ENCODE measurements at places on chromosomes 5 and 9. TPM values are rescaled to one million over a fixed set of nuclear protein-coding genes. Genes with fewer than 3 reads are reported as not detected.

RASGRF2 gene
- polyA plus RNA-seq: 1.4 TPM

FAM170A gene
- not detected for polyA plus RNA-seq

GAS1 gene
- 45.4 TPM for polyA plus RNA-seq

OLFML2A gene
- 25.1 TPM for polyA plus RNA-seq

C5orf24 gene
- polyA plus RNA-seq: 106 TPM

C9 gene
- polyA plus RNA-seq: 0.37 TPM

DNA sequence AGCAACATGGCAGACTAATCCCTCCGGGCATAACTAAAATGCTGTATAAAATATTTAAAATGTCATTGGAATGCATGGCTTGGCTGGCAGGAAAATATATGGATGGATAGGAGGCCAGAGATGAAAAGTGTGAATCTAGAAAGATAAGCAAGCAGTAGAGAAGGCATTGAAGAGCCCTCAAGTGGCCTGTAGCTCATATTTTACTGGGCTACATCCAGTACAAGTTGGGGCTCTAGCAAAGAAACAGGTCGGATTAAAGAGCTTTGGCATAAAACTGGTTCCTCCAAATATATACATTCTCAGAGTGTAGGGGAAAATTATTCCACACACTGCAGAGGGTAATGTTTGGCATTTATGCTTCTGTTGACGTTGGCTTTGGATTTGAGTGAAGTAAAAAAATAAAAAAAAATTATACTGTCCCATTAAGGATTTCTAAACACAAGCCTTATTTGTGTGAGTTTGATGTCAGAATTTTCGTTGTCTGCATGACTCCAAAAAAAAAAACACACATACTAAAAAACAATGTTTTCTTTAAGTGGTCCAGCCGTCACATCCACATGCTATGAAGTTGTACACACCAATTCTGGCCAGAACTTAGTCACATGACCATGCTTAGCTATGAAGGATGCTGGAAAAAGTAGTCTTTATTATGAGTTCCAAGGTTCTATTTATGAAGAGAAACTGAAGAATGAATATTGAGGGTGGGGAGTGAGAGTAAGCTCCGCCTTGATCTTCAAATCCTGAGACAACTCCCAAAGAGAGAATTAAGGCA is 147.0 kb downstream of the TLE1 start:
- no peak for DNase-seq

- DNase-seq: no peak
These were observed 8.4 kb upstream of the MXD3 start for GRCh38 chr5:177319913-177320588.

GRCh38 chr5:135505973-135506372 is 29.8 kb downstream of the NEUROG1 start:
- DNase-seq: no peak

GRCh38 chr5:90153031-90153430 is 256.5 kb downstream of the CETN3 start:
- DNase-seq: no peak
